ENCODE measurements at places on chromosomes 1 and 21. TPM values are rescaled to one million over a fixed set of nuclear protein-coding genes. Genes with fewer than 3 reads are reported as not detected.

MPZL1 gene
- total RNA-seq: 63.6 TPM

DNA sequence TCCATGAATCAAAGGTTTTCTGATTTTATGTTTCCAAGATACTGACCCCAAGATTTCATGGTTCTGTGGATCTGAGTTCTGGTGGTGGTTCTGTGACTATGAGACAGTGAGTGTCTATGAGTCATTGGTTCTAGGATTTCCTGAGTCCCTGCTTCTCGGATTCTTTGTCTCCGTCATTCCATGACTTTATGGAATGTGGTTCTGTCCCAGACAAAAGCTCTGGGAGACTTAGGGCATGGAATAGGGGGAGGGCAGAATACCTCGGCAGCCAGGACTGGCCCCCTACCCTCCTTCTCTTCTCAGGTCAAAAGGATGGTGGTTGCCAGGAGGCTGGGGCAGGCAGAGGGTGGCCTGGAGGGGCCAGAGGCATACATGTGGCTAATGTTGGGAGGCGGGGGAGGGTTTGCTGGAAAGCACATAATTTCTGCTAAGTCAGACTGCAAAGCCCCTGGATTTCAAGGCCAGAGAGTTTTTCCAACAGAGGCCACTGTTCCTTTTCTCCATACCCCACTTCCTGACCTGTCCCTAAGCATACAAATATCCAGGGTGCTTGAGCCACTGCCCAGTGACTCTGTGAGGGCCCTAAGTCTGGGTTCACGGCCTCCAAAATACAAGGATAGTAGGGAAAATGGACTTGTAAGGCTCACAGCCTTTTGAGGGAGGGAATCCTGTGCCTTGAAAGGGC lies 17.2 kb downstream of the CDCP2 start:
- no peak overlapping the region for H3K27ac ChIP-seq
- peaks cover 4% of the 10 kb centered on the region for H3K4me1 ChIP-seq
- H3K4me3 ChIP-seq: no peak overlapping the region
- no peaks in the 10 kb centered on the region for H3K36me3 ChIP-seq
- H3K27me3 ChIP-seq: no peaks in the 10 kb centered on the region

DNA sequence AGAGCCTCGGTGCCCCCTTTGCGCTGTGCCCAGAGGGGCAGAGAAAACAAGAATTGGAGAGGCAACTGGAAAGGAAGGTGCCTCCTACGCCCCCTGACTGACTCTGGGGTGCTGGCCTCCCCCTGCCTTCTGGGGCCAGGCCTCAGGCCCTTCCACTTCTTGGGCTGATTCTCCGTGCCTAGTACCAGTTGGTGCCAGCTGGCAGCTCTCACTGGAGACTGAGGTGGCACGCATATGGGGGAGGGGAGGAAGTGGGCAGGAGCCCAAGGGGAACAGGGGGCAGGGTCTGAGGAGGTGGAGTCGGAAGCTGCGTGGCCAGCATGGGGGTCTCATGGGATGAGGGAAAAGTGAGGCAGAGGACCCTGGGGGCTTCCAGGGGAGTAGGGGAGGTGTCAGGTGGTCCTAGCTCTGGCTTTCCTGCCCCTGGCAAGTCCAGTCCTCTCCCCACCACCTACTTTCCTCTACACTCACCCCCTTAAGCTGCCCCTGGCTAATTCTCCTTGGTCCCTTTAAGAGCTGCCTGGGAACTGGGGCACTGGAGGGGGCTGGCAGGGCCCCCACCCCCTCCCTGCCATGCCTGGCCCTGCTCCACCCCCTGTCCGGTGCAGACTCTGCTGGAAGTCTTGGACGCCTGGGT lies 6.5 kb upstream of the SEMA4A start:
- H3K4me1 ChIP-seq: peaks cover 61% of the 10 kb centered on the region
- no peaks in the 10 kb centered on the region for H3K27me3 ChIP-seq
- peak; percentile 83 for DNase-seq
- H3K4me3 ChIP-seq: no peak overlapping the region

DNA sequence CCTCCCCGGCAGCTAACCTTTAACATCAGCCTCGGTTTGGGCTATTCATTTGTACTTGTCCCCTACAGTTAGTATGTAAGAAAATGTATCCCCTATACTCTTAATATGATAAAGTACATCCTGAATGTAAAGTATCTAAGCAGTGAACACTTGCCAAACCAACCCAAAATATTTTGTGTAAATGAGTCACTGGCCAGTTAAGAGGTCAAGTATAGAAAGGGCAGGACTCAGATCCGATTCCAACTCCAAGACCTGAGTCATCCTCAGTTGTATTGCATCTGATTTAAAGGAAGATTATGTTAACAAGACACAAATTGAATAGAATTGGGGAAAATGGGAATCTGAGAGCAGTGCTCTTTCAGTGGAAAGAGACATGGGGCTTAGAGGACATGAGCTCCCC lies 84.4 kb downstream of the CD58 start:
- DNase-seq: no peak
- no peaks in the 10 kb centered on the region for H3K36me3 ChIP-seq
- H3K4me1 ChIP-seq: peaks cover 9% of the 10 kb centered on the region
- H3K27me3 ChIP-seq: no peaks in the 10 kb centered on the region
- no peak overlapping the region for H3K27ac ChIP-seq

LCE2C gene
- total RNA-seq: not detected

PFKFB2 gene
- total RNA-seq: 69.5 TPM

DNA sequence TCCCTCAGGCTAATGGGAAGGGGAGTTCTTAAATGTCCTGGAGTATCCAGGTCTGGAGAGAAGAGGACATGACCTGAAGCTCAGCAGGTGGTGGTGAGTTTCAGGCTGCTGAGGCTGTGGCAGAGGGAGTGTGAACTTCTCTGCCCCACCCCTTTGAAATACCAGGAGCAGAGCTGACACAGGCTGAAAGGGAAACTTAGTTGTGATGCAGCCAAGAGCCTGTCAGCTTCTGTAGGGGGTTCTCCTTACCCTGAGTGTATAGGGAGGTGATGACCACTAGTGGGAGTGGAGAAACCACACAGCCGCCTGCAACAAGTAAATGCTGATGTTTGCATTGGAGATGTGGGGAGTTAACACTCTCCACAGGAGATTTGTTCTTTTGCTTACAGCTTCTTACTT lies 152.3 kb downstream of the FCRL5 start:
- no peak overlapping the region for H3K4me3 ChIP-seq
- no peak overlapping the region for H3K27ac ChIP-seq
- no peaks in the 10 kb centered on the region for H3K27me3 ChIP-seq
- H3K36me3 ChIP-seq: no peaks in the 10 kb centered on the region
- DNase-seq: no peak

DNA sequence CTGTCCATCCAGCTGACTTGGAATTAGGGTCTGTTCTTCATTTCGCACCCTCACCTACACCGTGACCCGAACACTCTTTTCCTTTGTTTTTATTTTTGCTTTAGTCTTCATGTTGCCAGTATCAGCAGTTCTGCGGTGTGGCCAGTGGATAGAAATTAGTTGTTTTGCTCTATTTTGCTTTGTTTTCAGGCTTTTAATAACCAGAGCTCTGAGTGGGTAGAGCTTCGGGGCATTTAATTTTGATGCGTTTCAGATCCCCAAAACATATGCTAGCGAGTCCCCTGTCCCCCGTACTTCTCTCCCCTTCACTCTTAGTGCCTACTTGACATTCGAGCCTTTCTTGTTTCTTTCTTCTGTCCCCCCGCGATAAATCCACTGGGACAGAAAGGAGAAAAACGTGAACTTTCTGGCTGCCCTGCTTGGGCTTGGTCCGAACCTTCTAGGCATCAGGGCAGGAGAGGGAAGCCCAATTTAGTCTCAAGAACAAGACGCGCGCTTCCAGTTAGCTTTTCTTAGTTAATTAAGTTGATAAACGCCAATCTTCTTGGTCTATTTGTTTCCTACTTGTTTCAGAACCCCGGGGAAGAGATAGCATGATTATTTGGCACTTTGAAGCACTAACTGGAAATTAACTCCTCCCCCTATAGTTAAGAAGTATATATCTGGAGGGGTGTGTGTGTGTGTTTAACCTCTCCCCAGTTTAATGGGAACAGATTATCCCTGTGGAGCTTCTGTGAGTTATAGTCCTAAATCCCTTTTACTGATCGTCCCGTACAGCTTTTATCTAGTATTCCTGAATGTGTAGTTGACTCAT lies 839 bp downstream of the SWT1 start:
- H3K27ac ChIP-seq: peak overlapping the region; percentile 98
- peak overlapping the region; percentile 71 for H3K4me3 ChIP-seq
- no peak for DNase-seq
- H3K4me1 ChIP-seq: peaks cover 46% of the 10 kb centered on the region
- H3K27me3 ChIP-seq: no peaks in the 10 kb centered on the region

DNA sequence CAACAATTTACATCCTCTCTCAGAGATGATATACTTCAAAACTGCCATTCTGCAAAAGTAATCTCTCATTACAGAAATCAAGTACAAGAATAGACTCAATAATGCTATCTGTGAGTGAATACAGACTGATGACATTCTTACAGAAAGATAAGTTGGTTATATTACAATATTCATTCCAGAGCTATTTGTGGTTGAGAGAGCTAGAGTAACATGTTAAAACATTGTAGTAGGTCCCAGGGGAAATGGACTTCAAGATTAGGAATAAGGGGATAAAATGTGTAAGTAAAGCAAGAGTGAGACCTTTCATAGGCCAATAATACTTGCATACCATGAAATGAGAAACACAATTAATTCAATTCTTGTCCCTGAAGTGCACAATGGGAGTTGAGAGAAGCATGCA lies 1.5 kb downstream of the F13B start:
- H3K4me3 ChIP-seq: no peak overlapping the region
- H3K27ac ChIP-seq: no peak overlapping the region
- no peaks in the 10 kb centered on the region for H3K4me1 ChIP-seq
- no peaks in the 10 kb centered on the region for H3K27me3 ChIP-seq

EPS8L3 gene
- total RNA-seq: not detected

DNA sequence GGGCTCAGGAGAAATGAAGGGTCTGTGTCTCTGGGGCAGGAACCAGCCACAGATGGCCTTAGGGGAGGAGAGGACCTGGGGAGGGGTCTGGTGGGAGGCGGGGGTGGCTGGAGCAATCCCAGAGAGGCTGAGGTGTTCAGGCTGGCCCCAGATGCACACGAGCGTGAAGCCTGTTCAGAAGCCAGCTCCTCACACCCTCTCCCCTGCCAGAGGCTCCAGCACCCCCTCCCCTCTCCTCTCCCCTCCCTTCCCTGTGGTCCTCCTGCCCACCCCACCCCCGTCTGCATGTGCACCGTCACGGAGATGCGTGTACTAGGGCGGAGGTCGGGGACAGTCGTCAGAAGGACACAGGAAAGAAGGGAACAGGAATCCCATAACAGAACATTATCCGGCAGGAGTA lies 115.0 kb upstream of the COL6A1 start:
- peak overlapping the region; percentile 49 for H3K27ac ChIP-seq
- no peaks in the 10 kb centered on the region for H3K27me3 ChIP-seq
- no peak overlapping the region for H3K4me3 ChIP-seq
- DNase-seq: peak; percentile 78
- peaks cover 7% of the 10 kb centered on the region for H3K36me3 ChIP-seq
- peaks cover 7% of the 10 kb centered on the region for H3K4me1 ChIP-seq

GRCh38 chr1:236508593-236509027 lies 15.2 kb upstream of the LGALS8 start:
- no peaks in the 10 kb centered on the region for H3K27me3 ChIP-seq
- H3K4me1 ChIP-seq: peaks cover 9% of the 10 kb centered on the region

TNFSF4 gene
- 5.3 TPM for total RNA-seq

GRCh38 chr1:54453509-54453908 lies 47.3 kb upstream of the SSBP3 start:
- H3K27me3 ChIP-seq: no peaks in the 10 kb centered on the region
- H3K4me3 ChIP-seq: no peak overlapping the region
- no peak overlapping the region for H3K27ac ChIP-seq
- DNase-seq: no peak
- H3K36me3 ChIP-seq: no peaks in the 10 kb centered on the region

SDC3 gene
- total RNA-seq: 171 TPM

DNA sequence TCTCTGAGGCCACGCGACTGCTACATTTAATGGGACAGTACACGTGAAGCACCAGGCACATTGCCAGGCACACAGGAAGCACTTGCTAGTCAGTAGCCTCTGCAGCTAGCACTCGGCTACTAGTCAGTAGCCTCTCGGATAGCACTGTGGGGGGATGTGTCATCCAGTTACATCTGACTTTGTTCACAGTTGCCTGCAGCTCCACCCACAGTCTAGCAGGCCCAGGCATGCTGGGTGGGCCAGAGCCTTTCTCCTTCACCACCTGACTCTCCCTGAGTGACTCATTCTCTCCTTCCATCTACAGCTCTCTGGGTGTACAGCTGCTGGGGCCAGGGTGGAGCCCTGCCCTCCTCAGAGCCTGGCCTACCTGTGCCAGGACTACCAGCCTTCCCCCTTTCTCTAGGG lies 51.5 kb downstream of the PTPRF start:
- H3K27ac ChIP-seq: no peak overlapping the region
- no peaks in the 10 kb centered on the region for H3K36me3 ChIP-seq

CNR2 gene
- 23.4 TPM for total RNA-seq

DNA sequence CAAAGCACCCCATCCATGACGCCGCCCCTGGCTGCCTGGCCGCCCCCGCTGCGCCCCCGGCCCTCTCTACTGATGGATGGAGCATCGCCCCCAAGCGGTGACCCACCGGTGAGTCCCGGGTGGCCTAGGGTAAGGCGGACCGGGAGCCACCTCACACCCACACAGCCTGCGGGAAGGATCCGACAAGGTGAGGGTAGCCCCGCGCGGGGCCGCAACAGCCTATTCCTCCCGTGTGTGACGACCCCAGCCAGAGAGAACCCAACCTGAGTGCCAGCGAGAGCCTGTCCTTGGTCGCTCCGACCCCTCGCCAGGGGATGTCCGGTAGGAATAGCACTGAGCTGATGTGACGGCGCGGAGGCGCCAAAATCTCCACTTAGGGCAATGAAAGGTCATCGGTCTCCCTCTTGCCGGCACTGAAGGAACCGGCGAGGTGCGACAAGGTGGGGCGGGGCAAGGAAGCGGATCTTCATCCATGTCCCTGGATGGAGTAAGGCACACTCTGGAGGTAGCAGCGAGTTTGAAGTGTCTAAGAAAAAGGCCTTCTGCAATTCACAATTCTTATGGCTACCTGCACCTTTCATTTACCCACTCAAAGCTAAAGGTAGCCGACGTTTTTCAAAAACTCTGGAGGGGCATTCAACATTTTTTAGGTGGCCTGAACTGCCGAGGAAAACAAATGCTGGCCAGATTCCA lies 19.7 kb upstream of the CHIA start:
- H3K36me3 ChIP-seq: no peaks in the 10 kb centered on the region
- no peak for DNase-seq

DNA sequence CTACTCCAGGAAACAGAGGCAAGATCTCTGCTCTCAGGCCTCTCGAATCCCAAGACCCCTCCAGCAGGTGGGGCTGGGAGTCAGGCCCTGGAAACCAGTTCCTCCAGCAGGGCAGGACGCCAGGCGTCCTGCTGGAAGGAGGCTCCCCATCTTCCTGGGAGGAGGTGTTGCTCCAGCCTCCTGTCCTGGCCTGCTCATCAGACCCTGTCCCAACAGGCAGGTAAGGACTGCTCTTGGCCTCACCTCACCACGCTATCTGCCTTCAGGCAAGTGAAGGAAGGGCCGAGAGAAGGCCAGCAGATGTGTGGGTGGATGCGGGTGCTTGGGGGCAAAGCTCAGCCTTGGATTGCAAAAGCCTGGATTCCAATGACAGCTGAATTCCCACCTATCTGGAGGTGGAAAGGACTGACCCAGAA lies 82.9 kb downstream of the SSBP3 start:
- peaks cover 12% of the 10 kb centered on the region for H3K4me1 ChIP-seq
- no peaks in the 10 kb centered on the region for H3K36me3 ChIP-seq
- no peak overlapping the region for H3K4me3 ChIP-seq
- no peaks in the 10 kb centered on the region for H3K27me3 ChIP-seq
- DNase-seq: no peak

GRCh38 chr21:36239585-36239984 lies 80.4 kb upstream of the MORC3 start:
- no peak overlapping the region for H3K27ac ChIP-seq
- peaks cover 20% of the 10 kb centered on the region for H3K36me3 ChIP-seq
- H3K4me1 ChIP-seq: no peaks in the 10 kb centered on the region

CD1B gene
- total RNA-seq: not detected

- no peak overlapping the region for H3K4me3 ChIP-seq
- no peak overlapping the region for H3K27ac ChIP-seq
- no peak for DNase-seq
- H3K36me3 ChIP-seq: no peaks in the 10 kb centered on the region
These were observed 85.9 kb downstream of the UROD start for GRCh38 chr1:45097944-45098343.
